ENCODE measurements at places on chromosomes 11 and 22.

GRCh38 chr11:18001191-18001590 is 11.7 kb downstream of the SERGEF start:
- no peak for DNase-seq

DNA sequence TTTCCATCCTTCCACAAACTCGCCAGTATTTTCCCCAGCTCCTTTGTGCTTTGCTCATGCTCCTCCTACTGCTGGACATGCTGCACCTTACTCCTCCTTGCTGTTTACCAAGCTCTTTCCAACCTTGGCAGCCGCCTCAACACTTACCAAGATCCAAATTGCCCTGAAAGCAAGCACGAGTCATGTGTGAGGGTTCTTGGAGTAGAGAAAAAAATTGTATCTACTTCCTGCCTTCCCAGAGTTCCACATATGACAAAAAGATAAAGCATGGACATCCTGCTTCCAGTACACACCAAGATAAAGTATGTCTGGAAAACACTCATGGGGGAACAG is 767.5 kb downstream of the NTM start:
- no peak for DNase-seq

- no peak for DNase-seq
These were observed 5.9 kb downstream of the KCNJ4 start for GRCh38 chr22:38448945-38449745.

GRCh38 chr11:58285483-58286040 is 17.5 kb upstream of the OR10W1 start:
- DNase-seq = no peak

- DNase-seq = no peak
These were observed 88.8 kb downstream of the MRTFA start for GRCh38 chr22:40547729-40548143.
